Activated T-cell treated with anti-CD3 and anti-CD28 coated beads for 1 hour (primary cell): ENCODE measurements at places on chromosomes 2 and 18.

GRCh38 chr2:120465012-120465700 lies 119.2 kb downstream of the INHBB start:
- DNase-seq, result no peak

DNA sequence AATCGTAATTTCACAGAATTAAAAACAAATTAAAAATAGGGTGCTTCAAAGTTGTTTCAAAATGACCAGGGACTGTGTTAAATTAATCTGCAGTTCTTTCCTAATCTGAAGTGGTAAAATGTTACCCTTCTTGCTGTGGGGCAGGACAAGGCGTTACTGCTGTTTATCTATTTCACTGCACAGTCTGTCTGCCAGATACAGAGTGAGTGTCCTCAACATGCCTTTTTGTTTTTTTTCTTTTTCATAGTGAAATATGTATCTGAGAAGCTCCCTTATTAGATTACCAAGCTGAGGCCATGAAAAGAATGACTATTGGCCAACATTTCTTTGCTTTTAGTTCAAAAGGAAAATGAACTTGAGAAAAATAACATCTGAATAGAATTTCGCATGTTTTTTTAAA lies 38.0 kb downstream of the KCTD1 start:
- DNase-seq, result no peak

- DNase-seq, result no peak
Measured at GRCh38 chr2:102061962-102062795, 70.4 kb downstream of the IL1R2 start.

- no peak for DNase-seq
Measured at GRCh38 chr2:168371273-168372019, 84.6 kb upstream of the CERS6 start.

- no peak for DNase-seq
Measured at GRCh38 chr2:238920601-238921001, 72.7 kb downstream of the TWIST2 start.

GRCh38 chr2:41896186-41896846 lies 151.5 kb upstream of the PKDCC start:
- DNase-seq, result no peak

- DNase-seq, result no peak
Measured at GRCh38 chr2:140274891-140275290, 1494.7 kb upstream of the NXPH2 start.

DNA sequence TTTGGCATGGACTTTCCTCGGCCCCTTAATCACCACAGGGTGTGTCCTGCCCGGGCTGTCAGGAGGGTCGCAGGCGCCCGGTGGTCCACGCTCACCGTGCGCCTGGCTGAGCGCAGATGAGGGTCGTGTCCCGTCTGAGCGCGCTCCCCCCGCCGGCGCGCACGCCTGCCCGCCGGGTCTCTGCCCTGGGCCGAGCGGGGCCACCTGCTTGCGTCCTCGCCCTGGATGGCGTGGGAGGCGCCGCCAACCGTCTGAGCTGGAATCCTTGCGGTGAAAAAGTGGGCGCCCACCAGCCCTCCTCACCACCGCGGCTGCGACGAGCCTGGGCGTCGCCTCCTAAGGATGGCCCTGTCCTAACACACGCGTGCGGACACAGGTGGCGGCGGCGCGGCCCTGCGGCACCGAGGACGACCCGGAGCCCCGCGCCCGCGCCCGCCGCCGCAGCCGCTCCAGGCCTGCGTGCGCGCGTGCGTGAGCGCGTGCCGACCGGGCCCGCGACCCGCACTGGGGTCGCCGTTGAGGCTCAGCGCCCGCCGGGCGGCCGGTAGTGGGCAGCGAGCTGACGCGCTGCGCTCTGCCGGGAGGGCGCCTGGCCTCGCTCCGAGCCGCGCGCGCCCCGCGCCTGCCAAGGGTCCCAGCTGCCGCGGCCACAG lies 126.6 kb downstream of the ARHGEF4 start:
- DNase-seq, result no peak

- DNase-seq, result no peak
Measured at GRCh38 chr2:132463719-132464118, 47.1 kb downstream of the GPR39 start.

GRCh38 chr2:124308319-124309062 lies 283.4 kb downstream of the CNTNAP5 start:
- DNase-seq, result no peak

DNA sequence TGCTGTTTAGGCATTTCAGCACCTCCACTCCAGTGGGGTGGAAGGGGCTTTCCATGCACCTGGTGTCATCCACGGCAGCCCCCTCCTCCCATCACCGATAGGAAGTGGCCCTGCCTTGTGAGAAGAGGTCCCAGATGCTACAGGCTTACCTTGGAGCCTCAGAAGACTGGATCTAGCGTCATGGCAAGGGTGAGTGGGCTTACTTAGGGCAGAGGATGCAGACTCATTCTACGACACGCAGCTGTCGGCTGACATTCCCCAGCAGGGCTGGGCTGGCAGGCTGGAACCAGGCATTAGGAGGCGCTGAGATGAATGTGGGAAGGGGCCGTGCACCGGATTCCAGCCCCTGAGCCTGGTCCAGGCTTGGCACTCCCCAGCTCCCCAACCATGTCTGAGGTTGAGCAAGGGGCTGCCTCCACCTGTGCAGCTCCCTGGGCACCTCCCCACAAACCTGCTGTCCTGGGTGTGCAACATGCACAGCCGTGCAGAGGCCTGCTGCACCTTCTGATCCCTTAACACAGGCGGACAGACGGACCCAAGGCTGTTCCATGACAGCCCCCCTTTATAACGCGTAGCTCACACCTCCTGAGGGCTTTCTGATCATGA lies 1.7 kb upstream of the PRLH start:
- DNase-seq, result no peak

DNA sequence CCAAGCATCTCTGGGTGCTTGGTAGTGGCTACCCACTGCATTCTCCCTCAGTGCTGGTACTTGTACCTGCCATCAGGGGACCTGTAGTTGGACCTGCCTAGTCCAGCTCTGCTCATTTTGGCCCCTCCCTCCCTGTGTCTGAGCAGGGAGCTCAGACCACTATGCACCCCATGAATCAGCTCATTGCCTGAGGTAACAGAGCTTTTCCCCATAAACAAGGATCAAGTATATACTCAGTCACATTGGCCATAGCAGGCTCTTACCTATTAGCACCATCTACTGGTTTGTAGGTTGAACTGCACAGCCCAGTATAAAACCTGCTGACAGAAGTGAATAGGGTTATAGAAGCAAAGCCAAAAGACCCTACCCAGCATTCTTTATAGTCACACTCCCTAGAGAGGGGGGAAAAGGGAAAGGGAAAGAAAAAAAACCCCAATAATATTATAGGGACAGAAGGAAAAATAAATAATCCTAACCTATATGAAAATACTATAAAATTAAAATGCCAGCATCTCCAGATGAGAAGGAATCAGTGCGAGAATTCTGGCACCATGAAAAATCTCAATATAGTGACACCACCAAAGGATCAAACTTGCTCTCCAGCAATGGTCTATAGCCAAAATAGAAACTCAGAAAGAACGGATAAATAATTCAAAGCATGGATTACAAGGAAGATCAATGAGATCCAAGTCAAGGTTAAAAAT lies 6.9 kb upstream of the FLACC1 start:
- no peak for DNase-seq

- no peak for DNase-seq
Measured at GRCh38 chr18:25298853-25299274, 53.1 kb downstream of the ZNF521 start.

- DNase-seq, result no peak
Measured at GRCh38 chr2:199370150-199370780, 87.5 kb downstream of the SATB2 start.

- no peak for DNase-seq
Measured at GRCh38 chr2:103817746-103818145, 1036.2 kb upstream of the POU3F3 start.

GRCh38 chr2:135615404-135615803 lies 84.1 kb downstream of the R3HDM1 start:
- DNase-seq, result no peak

DNA sequence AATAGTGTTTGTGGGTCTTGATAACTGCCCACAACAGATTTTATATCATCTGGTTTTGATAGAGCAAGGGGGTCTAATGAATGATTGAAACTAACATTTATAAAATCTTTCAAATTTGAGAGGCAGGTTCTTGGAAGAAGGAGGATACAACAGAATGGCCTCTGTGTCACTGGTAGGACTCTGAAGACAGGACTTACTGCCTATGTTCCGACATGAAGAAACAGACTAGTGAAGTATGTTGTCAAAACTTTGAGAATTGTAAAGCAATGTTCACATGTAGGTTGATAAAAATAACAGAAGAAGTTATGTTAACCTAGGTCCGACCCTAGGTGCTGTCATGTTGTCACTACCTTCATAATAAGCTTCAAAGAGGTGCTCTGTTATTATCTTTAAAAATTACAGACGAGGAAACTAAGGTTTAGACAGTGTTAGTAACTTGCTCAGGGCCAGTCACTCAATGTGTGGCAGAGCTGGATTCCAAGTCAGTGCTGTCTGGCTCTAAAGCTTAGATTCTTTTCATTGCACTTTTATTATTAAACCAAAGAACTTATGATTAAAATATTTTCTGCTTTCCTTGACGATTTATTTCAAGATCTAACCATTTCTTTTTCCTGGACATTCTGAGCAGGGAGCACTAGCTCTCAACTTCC lies 146.2 kb downstream of the RPIA start:
- DNase-seq, result no peak
